ENCODE measurements at places on chromosomes 3 and 15. TPM values are rescaled to one million over a fixed set of nuclear protein-coding genes. Genes with fewer than 3 reads are reported as not detected.

PXK gene
- total RNA-seq: 12.0 TPM

KLHL40 gene
- total RNA-seq: 0.11 TPM

GRCh38 chr15:99090011-99090699 is 14.7 kb upstream of the SYNM start:
- no peak for DNase-seq

DNA sequence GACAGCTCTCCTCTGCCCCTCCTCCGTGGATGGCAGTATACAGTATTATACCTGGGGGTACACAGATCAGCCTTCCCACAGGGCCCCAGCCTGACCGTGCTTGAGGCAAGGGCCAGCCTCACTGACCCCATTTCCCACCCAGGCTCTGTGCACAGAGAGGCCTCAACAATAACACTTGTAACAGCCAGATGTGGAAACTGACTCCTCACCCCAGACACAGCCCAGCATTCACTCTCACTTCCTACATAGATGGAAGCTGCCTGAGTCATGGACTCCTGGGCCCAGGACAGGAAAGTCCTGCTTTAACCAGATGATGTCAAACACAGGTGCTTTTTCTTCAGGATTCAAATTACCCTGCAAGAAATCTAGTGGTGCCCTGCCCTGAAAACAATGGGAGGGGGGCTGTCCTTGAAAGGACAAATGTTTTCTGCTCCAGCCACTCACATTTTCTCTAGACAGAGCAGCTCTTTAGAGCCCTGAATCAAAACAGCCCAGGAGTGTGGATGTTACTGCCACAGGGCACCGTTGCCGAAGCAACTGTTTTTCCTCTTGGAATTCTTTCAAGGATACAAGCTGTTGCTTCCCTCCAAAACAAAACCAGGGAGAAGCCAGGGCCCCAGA is 16.4 kb downstream of the CCDC12 start:
- peak; percentile 33 for DNase-seq

DNA sequence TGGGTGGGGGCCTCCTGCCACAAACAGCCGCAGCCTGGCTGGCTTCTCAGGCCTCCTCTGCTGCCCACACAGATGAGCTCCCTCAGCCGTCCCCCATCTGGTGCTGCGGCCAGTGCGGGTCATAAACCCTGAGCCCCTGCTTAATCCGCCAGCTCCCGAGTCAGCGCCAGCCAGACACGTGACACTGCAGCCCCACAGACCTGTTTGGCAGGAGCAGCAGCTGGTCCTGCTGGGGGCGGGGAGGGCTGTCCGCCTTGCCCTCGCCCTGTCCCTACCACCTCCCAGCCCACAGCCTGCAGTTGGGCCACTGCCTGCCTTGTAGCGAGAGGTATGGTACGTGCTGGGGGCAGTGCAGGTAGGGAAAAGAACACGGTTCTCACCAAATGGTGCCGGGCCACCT is 86.2 kb downstream of the IQSEC1 start:
- DNase-seq: peak; percentile 74
